NCI-H2227 treated with DMSO at 0.1 percent for 48 hours (cell line): ENCODE measurements at places on chromosomes 2 and 18.

GRCh38 chr18:48161911-48162698, 231.6 kb upstream of the SMAD2 start:
- DNase-seq: no peak

GRCh38 chr2:62768615-62769014, 63.1 kb downstream of the EHBP1 start:
- DNase-seq: no peak

GRCh38 chr18:44198612-44199284, 481.9 kb upstream of the SETBP1 start:
- DNase-seq: no peak

DNA sequence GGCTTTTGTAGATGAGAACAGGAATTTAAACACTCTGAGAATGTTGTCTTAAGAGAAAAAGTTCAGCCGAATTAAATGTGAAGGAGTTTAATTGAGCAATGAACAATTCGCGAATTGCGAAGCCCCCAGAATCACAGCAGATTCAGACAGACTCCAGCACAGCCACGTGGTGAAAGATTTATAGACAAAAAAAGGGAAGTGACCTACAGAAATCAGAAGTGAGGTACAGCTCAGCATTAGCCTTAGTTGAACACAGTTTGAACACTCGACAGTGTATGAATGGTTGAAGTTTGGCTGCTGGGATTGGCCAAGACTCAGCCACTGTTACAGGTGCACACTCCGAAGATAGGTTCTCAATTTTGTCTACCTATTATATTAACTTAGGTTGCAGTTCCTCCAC, 264.0 kb upstream of the CHST9 start:
- no peak for DNase-seq

DNA sequence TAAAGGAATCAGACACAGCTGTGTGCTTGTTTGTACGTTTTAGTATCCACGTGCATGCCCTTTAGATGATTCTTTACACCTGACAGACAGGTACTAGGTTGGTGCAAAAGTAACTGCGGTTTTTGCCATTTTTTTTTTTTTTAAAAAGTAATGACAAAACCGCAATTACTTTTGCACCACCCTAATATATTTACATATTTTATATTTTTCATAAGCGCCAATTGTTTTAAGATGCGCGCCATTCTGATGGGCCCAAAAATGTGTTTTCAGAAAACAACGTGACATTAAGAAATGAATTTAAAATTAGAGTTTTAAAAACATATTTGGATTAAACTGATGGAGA, 972 bp upstream of the COBLL1 start:
- DNase-seq: no peak

GRCh38 chr2:174117951-174118930, 130.1 kb downstream of the OLA1 start:
- no peak for DNase-seq
